ENCODE measurements at places on chromosomes 2 and 18. TPM values are rescaled to one million over a fixed set of nuclear protein-coding genes. Genes with fewer than 3 reads are reported as not detected.

TTN gene
- 33.3 TPM for total RNA-seq

VAMP5 gene
- 11.4 TPM for total RNA-seq

KIF5C gene
- total RNA-seq, result 2.6 TPM

SERPINB13 gene
- total RNA-seq, result not detected

RND3 gene
- total RNA-seq, result not detected

PSMA8 gene
- 0.89 TPM for total RNA-seq

KCNF1 gene
- total RNA-seq, result not detected

CRYBA2 gene
- total RNA-seq, result not detected

HOXD10 gene
- total RNA-seq, result not detected

GPR39 gene
- not detected for total RNA-seq
